ENCODE measurements at places on chromosomes 16 and 17.

GRCh38 chr16:69474408-69474807, 50.0 kb downstream of the CYB5B start:
- DNase-seq: no peak

- no peak for DNase-seq
These were observed 50.9 kb upstream of the MTSS2 start for GRCh38 chr16:70736465-70737376.

- no peak for DNase-seq
These were observed 15.3 kb downstream of the TBCD start for GRCh38 chr17:82767041-82767754.

GRCh38 chr16:681746-682427, 1.7 kb downstream of the STUB1 start:
- DNase-seq: no peak

GRCh38 chr17:36894925-36895324, 42.4 kb upstream of the LHX1 start:
- no peak for DNase-seq

DNA sequence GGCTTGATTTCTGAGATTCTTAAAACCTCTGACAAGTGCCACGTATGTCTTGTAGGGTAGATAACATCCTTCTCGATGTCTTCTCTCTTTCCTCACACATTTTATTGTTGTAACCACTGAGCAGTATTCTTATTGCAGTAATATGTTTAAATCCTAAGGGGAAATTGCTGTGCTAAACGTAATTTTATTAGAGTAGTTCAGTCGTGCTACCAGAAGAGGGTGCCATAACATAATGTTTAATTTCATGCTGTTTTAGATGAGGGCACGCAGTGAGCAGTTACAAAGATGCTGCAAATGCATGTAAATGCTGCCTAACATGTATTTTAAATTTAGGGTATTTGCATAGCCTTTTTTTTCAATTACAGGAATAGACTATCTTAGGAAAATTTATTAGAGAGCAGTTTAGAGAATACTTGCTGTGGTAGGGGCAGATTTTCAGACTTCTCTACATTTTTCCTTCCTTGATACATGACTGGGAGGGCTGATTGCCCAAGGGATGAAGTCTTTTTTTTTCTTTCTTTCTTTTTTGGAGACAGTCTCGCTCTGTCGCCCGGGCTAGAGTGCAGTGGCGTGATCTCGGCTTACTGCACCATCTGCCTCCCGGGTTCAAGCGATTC, 51.7 kb downstream of the GAN start:
- no peak for DNase-seq

- no peak for DNase-seq
These were observed 52.2 kb downstream of the BAHCC1 start for GRCh38 chr17:81447331-81447933.

DNA sequence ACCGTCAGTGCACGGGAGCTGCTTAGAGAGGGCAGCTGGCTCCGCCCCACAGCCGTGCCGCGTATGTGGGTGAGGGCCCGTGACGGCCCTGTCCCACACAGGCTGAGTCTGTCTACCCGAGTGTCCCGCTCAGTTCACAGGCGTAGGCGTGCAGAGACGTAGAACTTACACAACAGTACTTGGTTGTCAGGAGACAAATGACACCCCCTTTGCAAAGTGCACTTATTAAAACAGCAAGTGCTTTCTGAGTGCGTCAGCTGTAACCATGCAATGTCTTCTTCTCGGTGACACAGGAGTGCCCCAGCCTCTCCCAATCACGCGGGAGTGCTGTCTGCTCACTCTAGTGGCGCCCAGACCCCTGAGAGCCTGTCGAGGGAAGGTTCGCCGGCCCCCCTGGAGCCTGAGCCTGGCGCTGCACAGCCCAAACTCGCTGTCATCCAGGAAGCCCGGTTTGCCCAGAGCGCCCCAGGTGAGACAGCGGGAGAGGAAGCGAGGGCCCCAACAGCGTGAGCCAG, 64.2 kb downstream of the FOXK2 start:
- DNase-seq: no peak

DNA sequence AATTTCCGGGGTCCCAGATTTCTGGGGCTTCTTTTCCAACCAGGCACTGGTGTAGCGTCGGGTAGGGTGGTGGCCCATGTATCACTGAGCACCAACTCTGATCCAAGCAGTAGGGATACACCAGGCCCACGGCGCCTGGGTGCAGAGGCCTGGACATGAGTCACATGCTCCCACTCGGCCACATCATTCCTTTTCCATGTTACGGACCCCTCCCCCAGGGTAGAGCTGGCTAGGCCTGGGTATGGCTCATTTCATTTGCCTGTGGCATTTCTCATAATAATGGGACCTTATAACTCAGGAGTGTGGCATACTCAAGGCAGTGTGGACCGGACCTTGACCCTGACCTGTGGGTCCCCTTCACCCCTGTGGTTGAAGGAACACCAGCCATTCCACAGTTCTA, 18.0 kb upstream of the NDRG4 start:
- no peak for DNase-seq

DNA sequence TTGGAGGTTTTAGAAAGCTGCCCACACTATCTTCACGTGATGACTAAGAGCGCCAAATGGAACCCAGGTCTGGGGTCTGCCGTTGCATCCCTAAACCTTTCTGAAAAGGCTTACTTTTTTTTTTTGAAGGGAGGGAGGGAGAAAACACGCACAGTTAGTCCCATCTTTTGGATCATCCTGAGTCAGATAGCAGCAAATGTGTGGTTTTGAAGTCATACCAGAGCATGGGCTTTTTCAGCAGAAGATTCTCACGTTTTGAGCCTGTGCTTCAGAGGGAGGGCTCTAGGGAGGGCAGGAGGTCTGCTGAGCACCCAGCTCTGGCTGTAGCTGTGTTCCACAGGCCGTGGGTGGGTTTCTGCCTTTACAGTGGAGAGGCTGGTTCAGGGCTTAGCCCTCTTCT, 194.7 kb downstream of the SNX29 start:
- DNase-seq: no peak

GRCh38 chr17:47649972-47650524, 329 bp downstream of the KPNB1 start:
- DNase-seq: no peak

DNA sequence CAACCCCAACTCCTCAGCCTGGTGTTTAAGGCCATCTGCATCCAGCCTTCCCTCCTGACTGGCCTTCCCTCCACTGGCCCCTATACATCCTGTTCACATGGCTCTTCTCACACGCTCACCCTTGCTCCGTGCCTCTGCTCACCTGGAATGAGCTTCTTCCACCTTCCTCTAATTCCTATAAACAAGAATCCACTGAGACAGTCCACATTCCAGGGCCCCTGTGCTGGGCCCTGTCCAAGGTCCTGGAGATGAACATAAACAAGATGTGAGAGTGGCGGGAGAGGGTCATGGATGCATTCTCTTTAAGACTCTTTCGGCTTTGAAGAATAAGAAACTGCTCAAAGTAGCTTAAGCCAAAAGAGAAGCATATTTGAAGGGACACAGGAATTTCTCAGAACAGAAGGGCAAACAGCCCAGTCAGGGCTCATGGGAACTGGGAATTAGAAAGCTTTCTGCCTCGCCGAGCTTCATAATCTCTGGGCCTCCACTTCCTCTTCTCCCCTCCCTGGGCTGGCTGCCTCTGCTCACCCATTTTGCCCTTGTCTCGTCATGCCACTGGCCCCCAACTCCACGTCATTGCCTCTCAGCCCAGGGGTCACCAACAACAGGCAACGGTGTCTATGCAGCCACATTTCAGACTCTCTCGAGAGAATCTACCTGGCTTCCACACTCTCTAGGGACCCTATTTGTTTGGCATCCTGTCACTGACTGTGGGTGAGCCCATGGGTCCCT, 13.5 kb downstream of the SPPL2C start:
- DNase-seq: no peak

DNA sequence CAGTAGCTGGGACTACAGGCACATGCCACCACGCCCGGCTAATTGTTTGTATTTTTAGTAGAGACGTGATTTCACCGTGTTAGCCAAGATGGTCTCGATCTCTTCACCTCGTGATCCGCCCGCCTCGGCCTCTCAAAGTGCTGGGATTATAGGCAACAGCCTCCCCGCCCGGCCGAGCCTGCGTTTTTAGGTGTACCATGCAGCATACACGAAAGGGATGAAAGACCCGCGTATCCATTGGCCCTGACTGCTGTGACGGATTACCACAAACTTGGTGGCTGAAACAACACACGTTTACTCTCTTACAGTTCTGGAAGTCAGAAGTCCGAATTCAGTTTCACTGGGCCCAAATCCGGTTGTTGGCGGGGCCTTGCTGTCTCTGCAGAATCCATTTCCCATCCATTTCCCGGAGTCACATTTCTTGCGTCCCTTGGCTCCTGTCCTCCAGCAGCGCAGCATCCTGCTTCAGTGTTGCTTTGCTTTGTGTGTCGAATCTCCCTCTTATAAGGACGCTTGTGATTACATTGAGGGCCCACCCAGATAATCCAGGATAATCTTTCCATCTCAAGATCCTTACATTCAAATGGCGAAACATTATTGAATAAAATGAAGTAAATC, 8.3 kb upstream of the GUCY2D start:
- no peak for DNase-seq

GRCh38 chr16:7103056-7103455, 229.6 kb upstream of the RBFOX1 start:
- DNase-seq: no peak

DNA sequence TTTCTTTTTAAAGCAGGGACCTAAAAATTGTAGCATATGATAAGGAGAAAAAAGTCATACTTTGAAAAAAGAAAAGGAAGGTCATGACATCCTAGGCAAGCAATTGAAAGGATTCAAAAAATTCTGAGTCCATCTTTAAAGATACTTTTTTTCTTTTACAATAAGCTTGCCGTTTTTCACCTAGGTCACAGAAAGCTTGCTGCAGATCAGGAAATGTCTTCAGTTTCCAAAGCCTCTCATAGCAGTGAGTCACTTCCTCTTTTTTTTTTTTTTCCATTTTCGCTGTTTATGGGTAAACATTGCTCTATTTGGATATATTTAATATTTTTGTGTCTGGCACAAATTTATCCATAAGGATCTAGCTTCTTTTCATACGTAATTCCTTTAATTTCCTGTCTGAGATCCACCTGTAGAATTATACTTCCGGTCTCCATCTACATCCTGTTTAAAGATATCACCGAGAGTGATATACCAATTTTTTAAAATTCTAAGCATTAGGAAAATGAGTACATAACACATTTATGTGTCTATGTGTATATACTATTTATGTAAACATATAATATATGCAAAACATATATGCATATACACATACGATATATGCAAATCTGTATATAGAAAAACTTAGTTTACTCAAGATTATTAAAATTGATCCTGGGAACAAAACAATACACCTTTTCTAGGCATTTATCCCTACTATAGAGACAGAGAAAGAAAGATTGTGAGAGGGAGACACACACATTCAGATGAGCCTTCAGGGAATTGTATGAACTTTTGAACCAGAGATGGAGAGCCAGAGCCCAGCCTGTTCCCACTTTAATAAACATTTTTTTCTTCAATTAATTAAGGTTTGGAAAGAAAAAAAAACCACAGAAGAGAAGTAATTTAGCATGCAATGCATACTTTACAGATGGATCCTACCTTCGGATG, 134.4 kb downstream of the SKAP1 start:
- no peak for DNase-seq

- no peak for DNase-seq
These were observed 12.4 kb downstream of the MRPL58 start for GRCh38 chr17:75024686-75025397.

GRCh38 chr17:35947156-35947585, 3.7 kb upstream of the LYZL6 start:
- DNase-seq: no peak

DNA sequence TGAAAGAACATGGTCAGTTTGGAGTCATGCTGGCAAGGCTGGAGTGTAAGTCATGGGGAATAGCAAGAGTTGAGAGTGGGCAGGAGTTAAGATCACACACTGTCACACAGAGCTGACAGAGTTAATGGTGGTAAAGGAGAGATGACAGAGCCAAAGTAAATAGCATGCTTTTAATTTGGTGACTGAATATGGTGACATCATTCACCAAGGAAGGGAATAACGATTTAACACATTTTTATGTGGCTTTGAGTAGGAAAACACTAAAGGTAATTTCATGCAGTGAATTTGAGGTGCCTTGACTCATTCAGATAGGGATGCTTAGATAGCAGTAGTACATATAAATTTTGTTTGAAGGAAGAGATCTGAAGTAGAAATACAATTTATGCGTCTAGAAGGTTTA, 42.1 kb downstream of the SYNRG start:
- DNase-seq: no peak

Measured in stimulated activated CD8-positive, alpha-beta memory T cell treated with anti-CD3 and anti-CD28 coated beads, Interleukin-15, amount 100 ng/mL, for 4 hours (primary cell).